Fibroblast of the aortic adventitia (primary cell): ENCODE measurements at places on chromosomes 12 and 14. TPM values are rescaled to one million over a fixed set of nuclear protein-coding genes. Genes with fewer than 3 reads are reported as not detected.

Gene IL22
- not detected in 2 replicates for total RNA-seq

Gene ARHGEF25
- 18.3 and 64.5 TPM in 2 replicates for total RNA-seq

Gene MANSC4
- total RNA-seq: not detected in 2 replicates

GRCh38 chr12:11762723-11763326 lies 113.4 kb downstream of the ETV6 start:
- peak; percentile 6 for DNase-seq

DNA sequence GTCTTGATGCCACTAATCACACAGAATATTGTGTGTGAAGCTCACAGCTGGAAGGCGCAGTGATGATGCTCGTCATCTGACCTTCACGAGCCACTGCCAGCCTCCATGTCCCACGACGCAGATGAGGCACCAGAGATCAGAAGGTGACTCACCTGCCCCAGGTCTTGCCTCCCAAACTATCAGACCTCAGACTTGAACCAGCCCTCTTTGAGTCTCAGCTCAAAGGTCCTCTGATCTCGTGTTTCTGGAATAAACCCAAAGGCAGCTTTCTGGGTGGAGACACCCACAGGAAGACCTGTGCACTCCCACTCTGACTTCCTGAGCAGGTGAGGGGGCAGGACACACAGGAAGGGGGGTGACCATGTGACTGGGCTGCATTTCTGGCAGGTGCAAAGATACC lies 19.6 kb upstream of the CHGA start:
- DNase-seq: no peak

- DNase-seq: no peak
These were observed 11.9 kb downstream of the BDKRB1 start for GRCh38 chr14:96267916-96268315.
